ENCODE measurements at places on chromosomes 1 and 21.
A peak's percentile ranks its signal among the peaks of the same experiment; 100 is the strongest.

DNA sequence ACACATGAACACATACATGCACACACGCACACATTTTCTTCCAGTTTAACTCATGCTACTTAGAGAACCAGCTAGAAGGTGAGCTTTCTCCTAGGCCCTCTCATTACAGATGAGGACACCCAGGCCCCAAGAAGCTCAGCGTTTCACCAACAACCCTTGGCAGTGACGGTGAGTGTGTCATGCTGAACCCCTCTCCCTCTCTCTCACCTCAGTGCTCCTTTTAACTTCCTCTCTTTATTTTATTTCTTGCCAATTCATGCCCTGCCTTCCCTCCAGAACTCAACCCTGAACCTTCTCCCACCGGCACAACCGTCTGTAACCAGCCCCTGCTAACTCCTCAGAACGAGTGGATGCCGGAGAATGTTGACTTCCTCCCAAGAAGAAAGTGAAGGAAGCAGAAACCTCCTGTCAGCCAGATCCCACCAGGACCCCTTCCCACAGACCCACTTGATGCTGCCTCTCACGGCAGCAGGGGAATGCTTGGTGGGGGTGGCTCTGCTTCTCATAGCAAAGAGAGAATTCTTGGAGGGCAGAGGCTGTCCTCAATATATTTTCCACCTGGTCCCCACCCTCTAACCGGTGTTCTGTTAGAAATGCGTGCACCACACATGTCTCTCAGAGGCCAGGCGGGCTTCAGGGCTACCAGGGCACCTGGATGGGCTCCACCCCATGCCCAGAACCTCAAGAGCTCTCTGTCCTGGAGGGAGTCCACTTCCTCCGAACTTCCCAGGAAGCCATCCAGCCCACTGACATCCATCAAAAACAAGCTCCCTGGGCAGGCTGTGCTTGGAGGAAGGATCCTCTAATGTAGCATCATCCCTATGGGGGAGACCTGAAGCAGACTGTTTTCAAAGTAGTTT lies 134.0 kb downstream of the TOMM20 start:
- H3K36me3 ChIP-seq = no peaks in the 10 kb centered on the region
- H3K4me1 ChIP-seq = peaks cover 19% of the 10 kb centered on the region
- peaks cover 4% of the 10 kb centered on the region for H3K27me3 ChIP-seq
- DNase-seq = no peak
- no peak overlapping the region for H3K4me3 ChIP-seq

- H3K4me1 ChIP-seq = peaks cover 3% of the 10 kb centered on the region
- H3K27me3 ChIP-seq = no peaks in the 10 kb centered on the region
- no peak overlapping the region for H3K27ac ChIP-seq
- no peaks in the 10 kb centered on the region for H3K36me3 ChIP-seq
- peak; percentile 84 for DNase-seq
- no peak overlapping the region for H3K4me3 ChIP-seq
These were observed 82.2 kb upstream of the SSX2IP start for GRCh38 chr1:84772428-84772943.

- H3K36me3 ChIP-seq = no peaks in the 10 kb centered on the region
- no peak overlapping the region for H3K27ac ChIP-seq
- peak overlapping the region; percentile 76 for H3K4me3 ChIP-seq
- peaks cover 9% of the 10 kb centered on the region for H3K4me1 ChIP-seq
These were observed 45.9 kb downstream of the WDR4 start for GRCh38 chr21:42833439-42833815.

GRCh38 chr1:22258698-22259097 lies 115.8 kb upstream of the WNT4 start:
- H3K4me1 ChIP-seq = peaks cover 16% of the 10 kb centered on the region
- H3K4me3 ChIP-seq = no peak overlapping the region
- DNase-seq = no peak
- H3K27ac ChIP-seq = no peak overlapping the region

DNA sequence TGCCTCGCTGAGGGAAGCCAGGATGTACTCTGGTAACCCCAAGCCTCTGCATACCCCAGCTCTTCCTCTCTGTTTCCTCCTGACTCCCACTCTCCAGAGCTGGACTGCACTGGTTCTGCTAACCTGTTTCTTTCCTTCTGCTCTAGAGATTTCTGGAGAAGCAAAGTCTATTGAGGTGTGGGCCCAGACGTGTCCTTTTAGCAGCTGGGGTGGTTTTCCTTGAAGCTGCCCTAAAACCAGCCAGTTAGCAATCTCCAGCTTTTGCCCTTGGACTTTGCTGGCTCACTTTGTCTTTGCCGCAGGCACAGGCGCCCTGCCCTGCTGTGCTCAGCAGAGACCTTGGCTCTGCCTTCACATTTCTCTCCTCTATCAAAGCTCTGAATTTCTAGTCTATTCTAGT lies 171.8 kb upstream of the IVNS1ABP start:
- no peaks in the 10 kb centered on the region for H3K36me3 ChIP-seq
- H3K27ac ChIP-seq = no peak overlapping the region

DNA sequence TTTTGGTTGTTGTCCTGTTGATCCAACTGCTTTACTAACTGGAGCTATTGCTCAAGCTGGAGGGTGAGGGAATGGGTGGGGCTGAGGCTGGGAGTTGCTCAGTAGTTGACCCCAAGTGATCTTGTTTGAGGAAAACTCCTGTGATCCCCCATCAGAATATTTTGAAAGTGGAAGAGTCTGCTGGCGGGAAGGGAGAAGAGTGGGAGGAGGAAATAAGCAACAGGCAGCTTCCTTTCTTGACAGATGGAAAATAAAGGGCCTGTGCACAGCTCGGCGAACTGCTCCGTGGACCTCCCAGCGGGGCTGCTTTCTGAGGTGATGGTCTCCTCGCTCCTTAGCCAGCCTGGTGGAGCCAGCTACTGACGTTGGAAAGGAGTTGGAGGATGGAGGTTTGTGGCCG lies 199.1 kb upstream of the LMO4 start:
- H3K4me3 ChIP-seq = no peak overlapping the region
- H3K27ac ChIP-seq = peak overlapping the region; percentile 13
- no peak for DNase-seq
- H3K4me1 ChIP-seq = peaks cover 24% of the 10 kb centered on the region
- H3K36me3 ChIP-seq = no peaks in the 10 kb centered on the region
- H3K27me3 ChIP-seq = no peaks in the 10 kb centered on the region

DNA sequence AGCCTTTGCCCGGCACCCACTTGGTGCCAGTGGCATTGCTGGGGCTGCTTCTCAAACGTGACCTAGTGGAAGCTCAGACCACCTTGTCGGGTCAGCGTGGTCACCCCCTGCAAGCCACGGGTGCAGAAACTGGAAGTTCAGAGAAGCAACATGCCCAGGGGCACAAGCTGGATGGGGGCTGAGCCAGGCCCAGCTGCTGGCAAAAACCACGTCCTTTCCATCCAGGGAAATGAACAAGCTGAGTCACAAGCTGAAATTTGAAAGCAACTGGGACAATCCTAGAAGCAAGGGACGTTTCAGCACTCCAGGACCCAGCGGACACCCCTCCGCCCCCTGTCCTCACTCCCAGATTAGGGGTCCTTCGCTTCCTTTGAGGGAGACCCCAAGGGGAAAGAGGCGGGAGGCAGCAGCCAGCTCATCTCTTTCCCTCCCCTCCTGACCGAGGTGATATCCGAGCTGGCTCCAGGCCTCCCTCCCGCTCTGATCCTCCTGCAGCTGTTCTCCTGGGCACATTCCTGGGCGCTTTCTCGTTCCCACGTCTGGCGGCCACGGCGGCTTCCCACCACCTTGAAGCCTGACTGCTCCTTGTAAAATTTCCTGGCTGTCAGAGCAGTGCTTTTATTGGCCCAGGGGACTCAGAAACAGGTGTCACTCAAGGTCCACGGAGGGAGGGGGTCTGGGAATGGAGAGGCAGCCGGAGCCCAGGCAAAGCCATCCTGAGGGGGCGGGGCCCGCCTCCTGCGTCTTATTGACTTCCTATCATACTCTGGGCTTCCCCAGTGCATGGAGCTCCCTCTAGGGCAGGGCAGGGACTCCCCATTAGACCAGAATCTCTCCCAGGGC lies 62.8 kb downstream of the PAX7 start:
- H3K36me3 ChIP-seq = no peaks in the 10 kb centered on the region
- peaks cover 68% of the 10 kb centered on the region for H3K27me3 ChIP-seq
- no peak for DNase-seq
- H3K27ac ChIP-seq = peak overlapping the region; percentile 71

- peaks cover 7% of the 10 kb centered on the region for H3K4me1 ChIP-seq
- no peak overlapping the region for H3K4me3 ChIP-seq
- no peak for DNase-seq
- no peaks in the 10 kb centered on the region for H3K27me3 ChIP-seq
- H3K36me3 ChIP-seq = peaks cover 4% of the 10 kb centered on the region
- H3K27ac ChIP-seq = no peak overlapping the region
These were observed 159.5 kb downstream of the DISC1 start for GRCh38 chr1:231786126-231786525.
